NCI-H526 (cell line): ENCODE measurements at places on chromosomes 1 and 21.
A peak's percentile ranks its signal among the peaks of the same experiment; 100 is the strongest.

- peak; percentile 99 for DNase-seq
Measured at GRCh38 chr1:153880962-153881361, 41.8 kb downstream of the GATAD2B start.

GRCh38 chr1:63772876-63773275 is 941 bp upstream of the ROR1 start:
- DNase-seq = no peak

- DNase-seq = no peak
Measured at GRCh38 chr1:175035865-175036264, 12.6 kb upstream of the MRPS14 start.

DNA sequence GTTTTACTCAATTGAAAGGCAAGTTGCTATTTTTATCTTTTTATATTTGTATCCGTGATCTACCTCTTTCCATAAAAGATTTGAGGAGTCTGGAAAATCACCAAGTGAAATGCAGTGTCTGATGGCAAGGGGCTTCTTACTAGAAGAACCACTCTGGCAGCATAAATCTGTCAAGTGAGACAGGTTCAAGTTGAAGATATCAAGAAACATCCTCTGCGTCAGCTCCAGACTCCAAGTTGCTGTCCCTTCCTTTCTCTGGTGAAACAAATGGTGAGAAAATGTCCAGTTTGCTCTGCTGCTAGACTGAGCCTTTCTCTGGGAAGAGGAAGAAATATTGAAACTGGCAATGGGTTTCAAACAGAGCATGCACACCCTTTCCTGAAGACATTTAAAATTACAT is 411.2 kb downstream of the PLPP3 start:
- no peak for DNase-seq

DNA sequence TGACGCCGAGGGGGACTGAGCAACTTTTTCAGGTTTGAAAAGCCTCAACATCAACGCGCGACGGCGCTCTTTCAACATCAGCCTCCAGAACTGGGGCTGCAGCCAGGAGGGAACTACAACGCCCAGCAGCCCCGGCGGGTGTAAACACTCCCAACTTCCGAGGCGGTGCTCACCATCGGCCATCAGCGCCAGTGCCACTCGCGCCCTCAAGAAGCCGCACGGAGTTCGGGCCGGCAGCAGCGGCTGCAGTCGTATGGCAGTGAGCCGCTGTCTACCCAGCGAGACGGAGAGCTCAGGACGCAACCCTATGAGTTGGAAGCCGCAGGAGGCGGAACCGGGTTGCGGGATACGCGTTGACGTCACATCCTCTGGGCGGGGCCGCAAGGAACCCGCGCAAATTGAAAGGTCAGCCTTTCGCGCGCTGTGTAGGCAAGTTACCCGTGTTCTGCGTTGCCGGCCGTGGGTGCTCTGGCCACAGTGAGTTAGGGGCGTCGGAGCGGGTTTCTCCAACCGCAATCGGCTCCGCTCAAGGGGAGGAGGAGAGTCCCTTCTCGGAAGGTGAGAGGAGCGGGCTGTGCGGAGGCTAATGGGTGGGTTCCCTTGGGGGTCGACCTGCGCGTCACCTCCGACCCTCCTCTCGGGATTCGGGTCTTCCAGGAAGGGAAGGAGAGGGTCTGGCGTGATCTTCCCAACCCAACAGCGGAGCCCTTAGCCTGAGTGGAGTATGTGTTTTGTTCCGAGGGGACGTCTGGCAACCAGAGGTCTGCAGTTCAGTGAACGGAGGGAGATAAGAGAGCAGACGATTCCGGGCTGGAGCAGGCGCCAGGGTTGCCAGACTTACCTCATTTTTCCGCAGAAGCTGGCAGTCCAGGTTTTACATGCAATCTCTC is at the start of gene EXO1:
EXO1 (plus strand) TSS at position 409 of the 890 bp plus-strand sequence. CDS start 2,222 bp downstream, outside the sequence.
- DNase-seq = peak; percentile 93

GRCh38 chr21:42560517-42561179 is 47.0 kb downstream of the SLC37A1 start:
- DNase-seq = no peak

- no peak for DNase-seq
Measured at GRCh38 chr1:101247404-101248287, 10.8 kb downstream of the S1PR1 start.

DNA sequence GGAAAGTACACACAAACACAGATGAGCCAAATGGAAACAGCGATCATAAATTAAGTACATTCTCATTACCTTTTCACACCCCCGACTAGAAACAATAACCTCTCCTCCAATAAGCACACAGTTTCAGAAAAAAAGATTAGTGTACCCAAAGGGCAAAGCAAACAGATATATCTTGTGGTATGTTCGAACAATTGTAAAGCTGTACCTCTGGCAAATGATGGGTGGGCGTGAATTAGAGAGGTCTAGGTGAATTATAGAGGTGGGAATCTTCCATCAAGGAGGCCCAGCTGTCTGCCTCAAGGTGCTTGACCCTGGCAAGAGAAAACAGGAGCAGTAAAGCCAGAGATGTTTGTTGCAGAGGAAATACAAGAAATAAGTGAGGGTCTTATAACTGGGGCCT is 715.3 kb upstream of the NEGR1 start:
- DNase-seq = no peak

DNA sequence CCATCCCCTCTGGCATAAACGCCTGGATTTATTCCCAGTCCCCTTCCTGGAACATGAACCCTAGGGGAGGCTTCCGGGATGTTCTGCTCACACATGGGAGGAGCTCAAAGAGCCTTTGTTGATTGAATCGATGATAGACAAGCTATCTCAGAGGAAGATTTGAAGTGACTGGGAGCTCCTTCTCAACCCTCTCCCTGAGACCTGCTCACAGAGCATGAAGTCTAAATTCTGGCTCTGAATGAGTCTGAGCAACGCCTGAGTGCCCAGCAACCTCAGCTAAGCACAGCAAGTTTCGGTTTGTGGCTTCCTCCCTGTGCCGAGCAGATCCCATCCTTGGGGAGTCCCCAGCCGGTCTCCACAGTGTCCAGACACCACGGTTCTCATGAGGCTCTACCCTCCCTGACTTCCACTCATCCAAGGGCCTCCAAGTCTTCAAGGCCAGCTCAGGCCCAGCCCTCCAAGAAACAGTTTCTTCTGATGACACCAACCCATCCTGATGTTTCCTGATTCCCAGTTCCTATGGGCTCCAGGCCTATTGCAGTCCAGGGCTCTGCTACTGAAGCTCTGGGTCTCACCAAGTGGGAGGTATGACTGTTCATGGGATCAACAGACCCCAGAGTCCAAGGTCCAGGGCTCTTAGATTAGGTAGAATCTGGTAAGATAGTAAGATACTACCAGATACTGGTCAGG is 190.8 kb downstream of the DYRK1A start:
- DNase-seq = no peak

- DNase-seq = no peak
Measured at GRCh38 chr1:171654201-171654941, 1.9 kb upstream of the MYOC start.

- DNase-seq = no peak
Measured at GRCh38 chr1:206678490-206678889, 6.2 kb upstream of the MAPKAPK2 start.

GRCh38 chr1:228048659-228049298 is 33.7 kb upstream of the ARF1 start:
- no peak for DNase-seq

- DNase-seq = no peak
Measured at GRCh38 chr1:175450219-175450618, 257.6 kb upstream of the KIAA0040 start.

- no peak for DNase-seq
Measured at GRCh38 chr1:219927956-219928790, at the start of gene SLC30A10. Gene SLC30A10, minus strand, starts transcription at chr1:219928557. Its CDS starts 117 bp downstream, at chr1:219928440.

DNA sequence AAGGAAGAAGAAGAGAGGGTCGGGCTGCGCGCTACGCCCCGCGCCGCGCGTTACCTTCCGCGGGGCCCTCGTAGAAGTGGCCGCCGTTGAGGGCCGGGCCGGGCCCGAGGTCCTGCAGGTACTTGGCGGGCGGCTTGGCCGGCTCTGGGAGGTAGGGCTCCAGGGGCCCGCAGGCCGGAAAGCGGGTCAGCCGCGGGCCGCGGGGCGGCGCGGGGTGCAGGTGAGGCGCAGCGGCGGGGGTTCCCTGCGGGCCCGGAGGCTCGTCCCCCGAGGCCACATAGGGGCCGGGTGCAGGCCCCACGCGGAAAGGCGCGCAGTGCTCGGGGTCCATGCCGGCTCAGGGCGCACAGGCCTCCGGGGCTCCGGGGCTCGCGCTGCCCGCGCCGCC is 196 bp downstream of the ALX3 start:
- DNase-seq = no peak

DNA sequence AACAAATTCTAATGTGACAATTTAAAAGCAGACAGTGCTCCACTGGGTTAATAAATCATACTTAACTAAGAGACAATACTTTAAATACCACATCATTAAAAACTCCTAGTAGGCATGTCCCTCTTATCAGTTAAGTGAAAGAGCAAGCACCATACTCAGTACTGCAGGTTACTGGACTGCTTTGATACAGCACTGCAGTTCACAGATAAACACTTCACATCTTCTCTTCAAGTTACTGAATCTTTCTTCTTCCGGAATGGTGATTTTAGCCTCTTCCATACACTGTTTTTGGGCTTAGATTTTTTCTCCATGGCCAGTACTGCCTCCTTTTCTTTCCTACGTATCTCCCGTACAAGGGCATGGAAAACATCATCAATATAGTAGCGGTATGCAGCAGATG is 11.0 kb downstream of the RIT1 start:
- no peak for DNase-seq

- no peak for DNase-seq
Measured at GRCh38 chr1:30165116-30165515, 558.3 kb downstream of the MATN1 start.

DNA sequence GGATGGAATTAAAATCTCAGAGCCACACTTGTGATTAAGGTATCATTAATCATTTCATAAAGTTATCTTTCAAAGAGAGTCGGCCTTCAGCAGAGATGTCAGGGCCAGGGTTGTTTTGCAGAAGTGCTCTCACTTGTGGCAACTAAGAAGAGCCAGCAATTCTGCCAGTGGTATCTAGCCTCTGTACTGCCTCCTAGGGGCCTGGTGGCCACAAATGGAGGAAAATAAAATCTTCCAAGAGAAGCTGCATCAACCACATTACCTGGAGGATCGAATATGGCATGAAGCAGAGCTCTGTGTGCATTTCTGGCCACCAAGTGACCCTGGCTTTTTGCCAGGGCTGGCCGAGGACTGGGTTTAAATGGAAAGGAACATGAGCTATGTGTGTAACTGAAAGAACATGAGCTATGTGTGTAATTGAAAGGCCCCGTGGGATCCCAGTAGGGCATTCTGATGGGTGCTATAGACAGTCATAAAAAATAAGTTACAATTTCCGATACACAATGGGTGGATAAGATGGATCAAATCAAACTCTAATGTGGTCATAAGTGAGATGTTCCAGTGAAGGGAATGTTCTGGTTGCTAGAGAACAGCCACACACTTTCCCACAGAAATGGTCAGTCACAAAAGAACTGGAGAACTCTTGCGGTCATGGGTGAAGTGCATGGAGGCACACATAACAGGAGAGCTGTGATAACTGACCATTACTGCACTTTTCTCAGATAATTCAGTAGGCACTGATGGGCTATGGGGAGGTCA is 335.8 kb downstream of the CAMTA1 start:
- DNase-seq = no peak

DNA sequence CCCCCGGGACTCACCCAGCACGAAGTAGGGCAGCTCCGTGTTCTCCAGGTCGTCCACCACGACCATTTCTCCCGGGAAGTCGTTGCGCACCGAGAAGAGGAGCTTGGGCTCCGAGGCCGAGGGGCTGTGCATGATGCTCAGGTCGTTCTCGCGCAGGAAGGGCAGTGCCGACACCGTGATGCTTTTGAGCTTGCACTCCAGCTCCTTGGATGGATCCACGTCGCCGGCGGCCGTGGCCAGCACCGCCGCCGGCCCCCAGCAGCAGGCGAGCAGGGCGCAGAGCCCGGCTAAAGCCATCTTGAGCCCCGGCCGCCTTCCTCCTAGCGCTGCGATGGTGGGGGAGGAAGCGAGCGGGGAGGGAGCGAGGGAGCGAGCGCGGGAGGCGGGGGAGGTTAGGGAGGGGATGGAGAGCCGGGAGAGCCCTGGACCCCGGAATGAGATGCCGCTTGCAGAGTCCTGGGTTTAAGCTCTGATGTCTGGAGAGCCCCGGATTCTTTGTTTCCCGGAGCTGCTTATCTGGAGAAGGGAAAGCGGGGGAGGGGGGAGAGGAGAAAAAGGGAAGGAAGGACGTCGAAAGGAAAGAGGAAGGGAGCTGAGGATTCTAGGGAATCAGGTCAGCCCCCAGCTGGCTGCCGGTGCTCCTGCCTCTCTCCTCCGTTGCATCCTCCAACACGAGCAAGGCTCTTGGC is at the start of gene ASTN1:
ASTN1 (minus strand) TSS at position 333 of the 689 bp plus-strand sequence; CDS start at position 297, 36 bp downstream.
- DNase-seq = peak; percentile 71

GRCh38 chr1:72241397-72241796 is 40.9 kb downstream of the NEGR1 start:
- no peak for DNase-seq

GRCh38 chr1:171295821-171296220 is 18.2 kb upstream of the FMO4 start:
- no peak for DNase-seq

DNA sequence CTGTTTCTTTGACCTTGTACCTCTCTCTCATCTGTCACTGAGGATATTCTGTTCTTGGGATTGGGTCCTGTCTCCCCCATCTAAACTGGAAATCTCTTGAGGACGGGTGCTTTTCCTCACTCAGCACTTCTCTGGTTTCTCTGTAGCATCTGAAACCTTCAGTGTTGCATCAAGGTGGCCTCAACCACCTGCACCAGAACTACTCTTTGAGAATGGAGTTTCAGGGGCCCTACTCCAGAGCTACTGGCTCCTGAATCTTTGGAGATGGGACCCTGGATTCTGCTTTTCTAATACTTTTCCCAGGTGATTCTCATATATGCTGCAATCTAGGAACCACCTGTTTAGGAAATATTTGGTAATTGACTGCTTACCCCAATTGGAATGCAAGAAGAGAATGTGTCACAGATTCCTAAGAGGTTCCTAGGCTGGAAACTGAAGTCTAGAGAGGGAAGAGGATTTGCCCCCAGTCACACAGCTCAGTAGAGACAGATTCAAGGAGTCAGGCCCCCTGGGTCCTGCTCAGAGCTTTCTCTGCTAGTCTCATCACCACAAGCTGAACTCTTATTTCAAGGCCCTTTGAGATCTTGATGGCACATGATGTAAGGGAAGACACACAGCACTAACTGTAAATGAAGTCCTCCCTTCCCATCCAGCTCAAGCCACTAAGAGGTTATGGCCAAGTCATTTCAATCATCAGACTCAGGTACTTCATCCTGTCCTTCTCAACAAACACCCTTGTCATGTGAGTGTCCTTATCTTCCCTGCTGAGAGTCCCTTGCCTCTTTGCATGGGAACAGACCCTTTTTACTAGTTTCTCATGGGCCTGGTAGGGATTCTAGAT is 48.7 kb downstream of the EIF2D start:
- DNase-seq = no peak
